ENCODE measurements at places on chromosomes 3 and 15.

DNA sequence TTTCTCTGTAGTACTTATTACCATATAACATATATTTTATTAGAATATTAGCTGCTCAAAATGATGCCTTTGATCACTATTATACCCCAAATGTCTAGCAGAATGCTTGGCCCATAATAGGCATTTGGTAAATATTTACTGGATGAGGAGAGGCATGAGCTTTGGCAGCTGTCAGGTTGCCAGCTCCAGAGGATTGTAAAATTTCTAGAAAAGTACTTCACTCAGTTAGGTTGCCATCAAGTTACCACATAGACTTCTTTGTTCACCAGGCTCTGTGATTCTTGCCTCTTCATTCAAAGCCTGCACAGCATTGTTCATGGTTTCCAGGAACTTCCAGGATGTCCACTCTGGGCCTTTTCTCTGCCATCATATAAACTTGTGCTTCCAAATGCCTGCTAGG lies 582.8 kb downstream of the PDCD6IP start:
- no peak for DNase-seq

- no peak for DNase-seq
These were observed 104.9 kb upstream of the LRRFIP2 start for GRCh38 chr3:37279236-37279635.

GRCh38 chr3:150723946-150724345 lies 20.2 kb upstream of the ERICH6 start:
- DNase-seq: no peak

DNA sequence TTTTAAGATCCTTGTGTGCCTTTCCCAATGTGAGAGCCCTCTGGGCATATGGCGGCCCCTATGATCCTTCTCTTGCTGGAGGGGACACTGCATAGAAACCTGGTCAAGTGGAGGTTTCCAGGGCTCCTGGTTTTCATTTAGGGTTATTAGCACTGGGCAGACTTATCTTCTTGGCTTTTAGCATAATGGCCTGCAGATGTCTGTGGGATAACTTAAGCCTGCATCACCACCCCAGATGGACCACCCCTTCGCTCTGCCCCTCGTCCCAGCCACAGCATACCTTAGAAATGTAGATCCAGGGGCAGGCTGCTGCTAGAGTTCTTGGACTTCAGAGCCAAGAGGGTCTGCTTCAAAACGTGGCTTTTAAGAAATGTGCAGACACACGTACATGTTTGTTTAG lies 340.3 kb upstream of the CTDSPL start:
- no peak for DNase-seq

DNA sequence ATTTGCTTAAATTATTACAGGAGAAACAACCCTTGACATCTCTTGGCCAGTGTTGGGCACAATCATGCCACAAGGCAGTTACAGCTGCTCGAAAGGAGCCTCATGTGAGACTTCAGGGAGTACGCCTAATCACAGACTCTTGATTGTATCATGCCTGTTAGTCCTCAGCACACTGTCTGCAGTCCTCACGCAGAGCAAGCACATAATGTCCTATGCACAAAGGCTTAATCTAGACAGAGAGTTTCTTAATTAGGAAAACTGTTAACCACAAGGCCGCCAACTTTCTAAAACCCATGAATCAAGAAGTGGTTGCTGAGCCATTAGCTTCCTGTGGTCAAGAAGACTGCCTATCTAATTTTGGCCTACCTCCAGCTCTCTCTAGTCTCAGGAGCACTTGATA lies 172.0 kb downstream of the UNC13C start:
- DNase-seq: no peak

- no peak for DNase-seq
These were observed 87.9 kb downstream of the STT3B start for GRCh38 chr3:31620656-31621055.
